Endothelial cell (in vitro differentiated cells): ENCODE measurements at places on chromosomes 4 and X. TPM values are rescaled to one million over a fixed set of nuclear protein-coding genes. Genes with fewer than 3 reads are reported as not detected.

DNA sequence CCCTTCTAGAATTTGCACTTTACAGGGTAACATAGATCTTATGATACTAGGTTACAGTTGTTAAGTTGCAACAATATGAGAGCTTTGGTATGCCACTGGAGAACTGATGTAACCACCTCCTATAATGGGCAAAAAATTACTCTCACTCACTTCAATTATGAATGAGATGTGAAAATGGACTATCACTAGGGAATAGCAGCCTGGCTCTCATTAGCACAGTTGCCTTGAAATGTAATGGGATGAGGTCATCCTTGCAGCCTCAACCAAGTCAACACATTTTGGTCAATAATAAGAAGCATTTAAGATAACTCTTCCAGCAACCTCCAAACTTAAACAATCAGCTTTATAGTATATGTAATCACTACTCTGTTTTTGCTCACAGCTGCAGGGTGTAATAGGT lies 69.4 kb downstream of the TBC1D9 start:
- no peaks in the 10 kb centered on the region for H3K27me3 ChIP-seq
- H3K4me3 ChIP-seq = no peak overlapping the region
- peaks cover 21% of the 10 kb centered on the region for H3K4me1 ChIP-seq

GRCh38 chr4:148573296-148573695 lies 131.1 kb upstream of the NR3C2 start:
- no peaks in the 10 kb centered on the region for H3K27me3 ChIP-seq
- no peak overlapping the region for H3K4me3 ChIP-seq
- peak overlapping the region; percentile 43 for H3K27ac ChIP-seq
- DNase-seq = no peak

DNA sequence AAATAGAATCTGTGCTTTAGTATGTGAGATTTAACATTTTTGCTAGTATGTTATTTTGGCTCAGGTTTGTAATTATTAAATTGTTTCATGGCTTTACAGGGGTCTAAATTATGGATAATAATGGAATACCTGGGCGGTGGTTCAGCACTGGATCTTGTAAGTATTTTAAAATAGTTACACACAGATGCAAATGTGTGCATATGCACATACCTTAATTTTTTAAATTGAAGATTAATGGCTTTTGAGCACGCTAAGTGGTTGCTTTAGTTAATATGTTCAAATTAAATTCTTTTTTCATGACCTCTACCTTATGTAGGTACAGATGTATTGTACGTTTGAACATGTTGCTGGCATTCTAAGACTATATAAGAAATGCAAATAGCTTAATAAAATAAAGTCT lies 40.2 kb downstream of the STK26 start:
- H3K27ac ChIP-seq = no peak overlapping the region
- no peaks in the 10 kb centered on the region for H3K36me3 ChIP-seq
- H3K27me3 ChIP-seq = no peaks in the 10 kb centered on the region
- H3K4me3 ChIP-seq = no peak overlapping the region

DNA sequence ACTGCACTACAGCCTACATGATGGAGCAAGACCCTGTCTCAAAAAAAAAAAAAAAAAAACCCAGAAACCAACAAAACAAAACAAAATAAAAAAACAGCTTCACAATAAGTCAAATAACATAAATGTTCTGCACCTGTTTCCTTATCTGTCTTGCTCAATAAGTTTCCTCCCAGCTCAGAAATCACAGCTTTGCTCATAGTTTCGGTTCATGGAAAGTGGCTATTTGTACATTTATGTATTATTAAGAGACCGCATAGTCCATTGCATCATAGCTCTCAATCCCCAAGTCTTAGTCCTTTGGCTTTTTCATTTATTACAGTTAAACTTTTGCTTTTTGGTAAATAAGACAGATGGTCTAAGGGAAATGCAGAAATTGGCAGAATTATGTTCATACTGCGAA lies 24.4 kb upstream of the CFAP299 start:
- H3K4me3 ChIP-seq = no peak overlapping the region
- H3K27ac ChIP-seq = no peak overlapping the region
- H3K4me1 ChIP-seq = no peaks in the 10 kb centered on the region
- H3K27me3 ChIP-seq = peaks cover 1% of the 10 kb centered on the region
- H3K36me3 ChIP-seq = no peaks in the 10 kb centered on the region

DNA sequence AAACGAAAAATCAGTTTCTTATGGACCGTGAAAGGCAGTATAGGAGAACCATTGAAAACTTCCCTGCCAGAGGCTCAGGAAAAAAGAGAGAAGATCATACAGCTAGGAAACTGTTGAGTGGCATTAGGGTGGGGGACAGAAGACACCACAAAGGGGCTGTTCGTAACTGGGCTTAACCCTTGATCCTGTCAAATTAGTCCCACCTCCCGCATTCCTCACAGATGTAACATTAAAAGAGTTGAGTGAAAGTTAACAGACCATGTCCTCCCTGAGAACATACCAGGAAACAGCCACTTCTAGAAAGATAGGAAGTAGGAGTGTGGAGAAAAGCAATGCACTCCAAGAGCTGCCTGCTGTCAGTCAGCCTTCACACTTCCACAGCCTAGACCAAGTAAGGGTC lies 8.7 kb downstream of the SHROOM4 start:
- H3K27me3 ChIP-seq = peaks cover 2% of the 10 kb centered on the region
- DNase-seq = no peak
- no peak overlapping the region for H3K4me3 ChIP-seq
- no peaks in the 10 kb centered on the region for H3K4me1 ChIP-seq
- H3K27ac ChIP-seq = no peak overlapping the region
- peaks cover 2% of the 10 kb centered on the region for H3K36me3 ChIP-seq

- no peaks in the 10 kb centered on the region for H3K4me1 ChIP-seq
- no peak for DNase-seq
- peaks cover 3% of the 10 kb centered on the region for H3K36me3 ChIP-seq
- H3K27ac ChIP-seq = no peak within 1 kb of the TSS
- no peak within 1 kb of the TSS for H3K4me3 ChIP-seq
These were observed at the start of gene SULT1B1 for GRCh38 chr4:69760455-69760854. Gene SULT1B1, minus strand, starts transcription at chr4:69760620. Its CDS starts 5,403 bp downstream, at chr4:69755217.

- H3K36me3 ChIP-seq = no peaks in the 10 kb centered on the region
- H3K27ac ChIP-seq = no peak overlapping the region
- peaks cover 2% of the 10 kb centered on the region for H3K27me3 ChIP-seq
- H3K4me3 ChIP-seq = no peak overlapping the region
- H3K4me1 ChIP-seq = no peaks in the 10 kb centered on the region
- DNase-seq = no peak
These were observed 518.7 kb downstream of the C4orf33 start for GRCh38 chr4:129614611-129615010.

- no peak overlapping the region for H3K27ac ChIP-seq
- no peak for DNase-seq
- no peaks in the 10 kb centered on the region for H3K36me3 ChIP-seq
- no peak overlapping the region for H3K4me3 ChIP-seq
- H3K27me3 ChIP-seq = no peaks in the 10 kb centered on the region
- peaks cover 6% of the 10 kb centered on the region for H3K4me1 ChIP-seq
These were observed 1187.6 kb downstream of the RPA4 start for GRCh38 chrX:98071331-98071730.

- peak overlapping the region; percentile 70 for H3K4me3 ChIP-seq
- peaks cover 55% of the 10 kb centered on the region for H3K4me1 ChIP-seq
- DNase-seq = no peak
- H3K36me3 ChIP-seq = peaks cover 10% of the 10 kb centered on the region
- H3K27ac ChIP-seq = peak overlapping the region; percentile 94
These were observed 72.7 kb upstream of the HGFAC start for GRCh38 chr4:3368841-3369760.

PRRG3 gene
- 3.7 TPM for total RNA-seq

PRSS12 gene
- total RNA-seq = 0.77 TPM

MAGEA8 gene
- not detected for total RNA-seq
